Mesendoderm (in vitro differentiated cells): ENCODE measurements at places on chromosomes 13 and 19.

DNA sequence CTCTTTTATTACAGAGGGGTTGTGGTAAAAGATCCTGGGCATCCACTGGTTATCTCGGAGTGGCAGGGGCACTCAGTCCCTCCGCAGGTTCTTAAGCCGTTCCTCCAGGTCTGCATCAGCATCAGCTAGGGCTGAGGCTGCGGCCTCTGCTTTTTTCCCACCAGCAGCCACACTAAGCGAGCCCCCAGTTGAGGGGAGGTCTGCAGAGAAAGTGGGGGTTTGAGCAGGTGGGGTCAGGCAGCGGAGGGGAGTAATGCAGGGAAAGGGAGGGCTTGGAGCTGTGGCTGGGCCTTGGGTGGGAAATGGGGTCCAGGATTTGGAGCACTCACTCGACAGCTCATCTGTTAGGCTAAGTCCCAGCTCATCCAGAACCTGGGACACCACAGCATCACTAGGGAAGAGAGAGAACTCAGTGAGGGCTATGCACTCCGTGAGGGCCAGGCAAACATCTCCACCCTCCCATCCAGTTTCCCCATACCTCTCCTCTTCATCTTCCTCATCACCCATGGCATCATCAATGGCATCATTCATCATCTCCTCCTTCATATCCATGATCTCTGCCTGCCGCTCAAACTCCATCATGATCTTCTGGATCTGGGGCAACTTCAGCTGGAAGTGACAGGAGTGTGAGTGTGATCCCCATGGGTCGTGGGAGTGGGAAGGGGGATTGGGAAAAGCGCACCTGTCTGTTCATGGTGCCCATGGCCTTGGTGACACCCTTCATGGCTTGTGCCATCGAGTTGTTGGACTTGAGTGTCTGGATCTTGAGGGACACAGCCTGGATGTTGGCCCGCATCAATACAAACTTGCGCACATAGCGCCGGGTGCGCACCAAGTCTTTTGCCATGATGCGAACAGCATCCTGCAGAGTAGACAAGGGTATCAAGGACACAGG lies 3.1 kb downstream of the CHMP2A start:
- no peak for DNase-seq

GRCh38 chr19:30175987-30176386 lies 196.2 kb upstream of the ZNF536 start:
- no peak for DNase-seq

- no peak for DNase-seq
Observed at GRCh38 chr13:113658836-113659235, 838 bp upstream of the ATP4B start.

GRCh38 chr13:91375116-91375729 lies 23.2 kb upstream of the GPC5 start:
- DNase-seq: peak; percentile 37

DNA sequence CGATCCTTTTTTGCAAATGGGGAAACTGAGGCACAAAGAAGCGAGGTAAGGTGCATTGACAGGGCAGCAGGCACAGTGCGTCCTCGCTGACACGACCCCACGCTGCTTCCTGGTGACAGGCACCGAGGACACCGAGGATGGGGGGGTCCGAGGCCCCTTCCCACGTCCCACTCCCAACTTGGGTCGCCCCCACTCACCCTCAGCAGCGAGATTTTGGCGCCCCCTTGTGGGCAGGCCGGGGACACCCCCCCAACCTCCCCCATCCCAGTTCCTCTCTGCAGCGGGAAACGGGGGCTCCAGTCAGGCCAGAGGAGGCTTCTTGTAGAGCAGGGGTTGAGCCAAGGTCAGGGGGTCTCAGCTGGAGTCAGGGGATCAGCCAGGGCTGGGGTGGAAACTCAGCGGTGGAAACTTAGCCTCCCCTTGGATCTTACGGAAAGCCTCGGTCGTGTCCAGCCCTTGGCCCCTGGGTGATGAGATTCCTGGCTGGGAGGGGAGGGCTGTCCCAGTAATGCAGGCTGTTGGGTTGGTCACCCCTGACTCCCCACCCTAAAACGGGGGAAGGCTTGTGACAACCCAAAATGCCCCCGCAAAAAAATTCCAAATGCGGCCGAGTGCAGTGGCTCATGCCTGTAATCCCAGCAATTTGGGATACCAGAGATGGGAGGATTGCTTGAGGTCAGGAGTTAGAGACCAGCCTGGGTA lies 8.2 kb downstream of the SMIM24 start:
- no peak for DNase-seq

DNA sequence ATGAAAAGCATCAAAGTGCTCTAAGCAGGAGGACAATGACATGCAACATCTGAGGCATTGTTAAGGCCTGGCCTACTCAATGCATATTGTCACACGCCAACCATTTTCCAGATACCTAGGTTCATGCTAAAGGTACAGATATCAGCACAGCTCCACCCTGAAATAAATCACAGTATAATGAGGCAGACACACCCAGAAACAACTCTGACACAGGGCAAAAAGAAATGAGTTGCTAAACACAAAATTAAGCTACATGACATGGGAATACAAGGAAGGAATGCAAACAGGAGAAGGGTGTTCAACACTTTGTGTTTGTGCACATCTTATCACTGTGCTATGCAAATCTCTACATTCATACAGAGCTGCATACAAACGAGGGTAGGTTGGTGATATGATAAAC lies 86.5 kb downstream of the EPSTI1 start:
- no peak for DNase-seq

DNA sequence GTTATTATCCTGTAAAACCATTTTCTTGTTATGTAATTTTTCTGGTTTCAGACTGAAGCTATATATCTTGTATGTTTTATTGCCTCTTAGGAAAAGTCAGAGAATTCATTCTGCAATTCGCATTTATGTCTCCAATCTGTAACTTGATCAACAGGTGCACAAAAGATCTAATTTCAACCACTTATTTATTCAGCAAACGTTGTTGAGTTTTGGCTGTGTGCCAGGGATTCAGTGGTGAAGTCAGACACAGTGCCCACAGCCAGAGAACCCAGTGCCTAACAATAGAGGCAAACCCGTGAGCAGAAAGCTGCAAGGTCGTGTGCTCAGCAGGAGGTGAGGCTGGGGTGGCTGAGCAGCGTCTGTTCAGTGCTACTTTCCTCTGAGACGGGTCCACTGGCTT lies 119.5 kb upstream of the MCF2L start:
- no peak for DNase-seq

DNA sequence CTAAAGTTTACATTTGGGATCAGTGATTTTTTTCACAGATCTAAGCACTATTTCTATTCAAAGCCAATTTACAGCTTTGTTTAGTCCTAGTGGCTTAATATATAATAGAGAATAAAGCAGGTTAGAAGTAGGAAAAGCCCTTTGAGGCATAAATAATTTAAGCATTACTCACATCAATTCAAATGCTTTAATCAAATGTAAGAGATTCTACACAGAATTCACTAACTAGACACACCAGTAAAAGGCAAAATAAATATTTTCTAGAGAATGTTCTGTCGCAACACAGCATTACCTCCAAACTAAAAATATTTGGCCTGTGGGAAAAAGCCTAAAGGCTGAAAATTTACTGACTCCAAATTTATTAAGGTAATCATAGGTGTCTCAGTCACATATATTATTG lies 31.3 kb downstream of the KCTD12 start:
- DNase-seq: no peak

DNA sequence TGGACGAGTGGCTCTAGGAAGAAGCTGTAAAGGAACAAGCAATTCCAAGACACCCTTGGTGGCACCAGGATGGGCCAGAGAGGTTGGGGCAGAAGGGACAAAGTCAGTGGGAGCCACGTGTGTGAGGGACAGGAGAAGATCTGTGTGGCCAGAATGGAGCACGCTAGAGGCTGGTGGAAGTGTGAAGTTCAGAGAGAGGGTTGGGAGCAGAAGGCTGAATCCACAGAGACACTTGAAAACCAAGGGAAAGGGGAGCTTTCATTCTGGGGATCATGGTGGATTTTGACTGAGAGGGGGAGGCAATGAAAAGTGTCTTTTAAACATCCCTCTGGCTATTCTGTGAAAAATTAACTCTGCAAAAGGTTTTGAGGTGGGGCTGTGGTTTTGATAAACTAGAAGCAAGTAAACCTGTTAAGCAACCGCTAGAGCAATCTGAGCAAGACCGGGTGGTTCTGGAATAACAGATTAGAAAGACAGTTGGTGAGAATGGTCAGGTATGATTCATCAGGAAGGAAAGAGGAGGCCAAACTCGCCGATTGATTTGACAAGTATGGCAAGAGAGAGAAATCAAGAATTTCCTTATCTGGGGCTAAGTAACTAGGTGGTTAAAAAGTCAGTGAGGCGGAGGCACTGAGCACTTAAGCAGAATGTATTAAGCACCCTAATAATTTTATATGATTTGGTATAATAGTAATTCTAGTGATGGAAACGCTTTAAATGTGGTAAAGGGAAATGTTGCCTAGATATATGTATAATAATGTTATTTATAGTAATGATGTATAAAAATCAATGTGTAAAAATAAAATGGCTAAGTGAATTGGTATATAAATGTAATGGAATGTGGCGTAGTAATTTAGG lies 140.0 kb downstream of the MYO16 start:
- peak; percentile 25 for DNase-seq

- peak; percentile 81 for DNase-seq
Observed at GRCh38 chr13:73059460-73060250, 850 bp downstream of the KLF5 start.

DNA sequence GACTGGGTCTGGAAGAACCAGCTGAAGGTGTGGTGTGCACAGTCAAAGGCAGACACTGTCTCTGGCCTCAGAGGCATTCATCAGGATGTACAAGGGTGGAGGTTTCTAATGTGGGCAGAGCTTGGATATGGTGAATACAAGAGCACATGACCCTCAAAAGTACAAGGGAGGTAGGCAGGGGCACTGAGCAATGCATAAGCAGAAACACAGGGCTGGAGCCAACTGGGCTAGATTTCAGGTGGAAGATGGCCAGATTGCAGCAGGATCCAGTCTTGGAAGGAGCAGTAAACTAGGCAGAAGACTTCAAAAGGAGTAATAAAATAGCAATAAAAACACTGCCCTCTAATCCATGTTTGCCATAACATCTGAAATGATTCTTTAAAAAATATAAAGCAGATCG lies 417.1 kb downstream of the OLFM4 start:
- DNase-seq: no peak

- DNase-seq: peak; percentile 52
Observed at GRCh38 chr13:61608138-61608537, 192.5 kb upstream of the PCDH20 start.

DNA sequence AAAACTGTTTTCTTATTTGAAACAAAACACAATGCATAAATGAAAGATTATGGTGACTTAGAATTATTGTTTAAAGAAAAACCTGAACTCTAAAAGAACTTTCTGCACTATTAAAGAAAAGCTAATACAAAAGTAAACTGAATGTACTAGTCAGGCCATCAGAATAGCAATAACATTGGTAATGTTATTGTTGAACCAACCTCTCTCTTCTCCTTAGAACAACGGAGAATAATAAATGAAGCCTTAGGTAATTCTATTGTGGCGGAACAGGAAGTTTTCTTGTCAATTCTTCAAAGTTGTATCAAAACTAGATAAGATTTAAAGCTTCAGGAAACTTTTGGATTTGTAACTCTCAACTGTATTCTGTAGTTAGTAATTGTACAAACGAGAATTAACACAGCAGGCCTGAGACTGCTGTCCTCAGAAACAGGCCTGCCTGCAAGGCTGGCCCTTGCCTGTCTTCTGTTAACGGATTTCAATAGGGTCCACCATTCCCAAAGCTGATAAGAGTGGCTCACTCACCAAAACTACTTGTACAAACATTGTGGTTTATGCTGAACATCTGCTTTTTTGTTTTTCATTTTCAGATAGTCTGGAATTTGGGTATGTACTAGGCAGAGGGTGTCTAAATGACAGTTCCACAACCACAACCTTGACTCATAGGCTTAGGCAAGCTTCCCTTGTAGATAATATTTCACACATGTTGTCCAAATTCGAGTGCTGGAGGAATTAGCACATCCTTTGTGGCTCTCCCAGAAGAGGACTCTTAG lies 825.8 kb downstream of the GPC5 start:
- DNase-seq: no peak

GRCh38 chr19:3336680-3337523 lies 29.5 kb upstream of the NFIC start:
- DNase-seq: no peak

DNA sequence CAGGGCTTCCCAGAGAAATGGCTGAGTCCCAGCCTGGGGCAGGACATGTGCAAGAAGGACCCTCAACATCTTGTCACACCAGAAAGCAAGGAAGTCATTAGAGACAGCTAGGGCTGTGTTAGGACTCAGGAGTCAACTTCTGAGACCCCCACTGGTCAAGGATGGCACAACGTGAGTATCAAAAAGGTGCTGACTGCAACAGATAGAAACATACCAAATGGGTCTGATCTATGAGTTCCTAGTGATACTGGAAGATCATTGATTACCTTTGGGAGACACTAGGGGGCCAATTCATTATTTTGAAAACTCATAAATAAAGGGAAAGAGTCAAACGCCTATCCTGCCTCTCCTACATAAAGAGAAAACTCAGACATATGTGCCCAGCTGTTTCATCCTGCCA lies 73.5 kb upstream of the GJB6 start:
- DNase-seq: peak; percentile 17

GRCh38 chr19:16623576-16623975 lies 4.4 kb downstream of the MED26 start:
- DNase-seq: no peak

GRCh38 chr19:30666301-30666803 lies 294.2 kb downstream of the ZNF536 start:
- DNase-seq: peak; percentile 61

GRCh38 chr13:42649141-42649540 lies 75.2 kb downstream of the TNFSF11 start:
- no peak for DNase-seq

DNA sequence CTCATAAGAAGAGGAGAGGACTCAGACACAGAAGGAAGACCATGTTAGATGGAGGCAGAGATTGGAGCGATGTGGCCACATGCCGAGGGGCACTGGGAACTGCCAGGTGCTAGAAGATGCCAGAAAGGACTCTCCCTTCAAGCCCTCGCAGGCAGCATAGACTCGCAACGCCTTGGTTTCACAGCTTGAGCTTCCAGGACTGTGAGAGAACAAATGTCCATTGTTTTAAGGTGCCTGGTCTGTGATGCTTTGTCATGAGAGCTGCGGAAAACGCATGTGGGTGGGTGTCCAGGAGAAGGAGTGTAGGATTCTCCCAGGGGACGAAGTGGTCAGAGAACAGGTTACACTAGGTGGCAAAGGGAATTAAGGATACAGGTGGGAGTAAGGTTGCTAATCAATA lies 125.9 kb upstream of the USP29 start:
- no peak for DNase-seq

GRCh38 chr19:48325265-48325910 lies at the start of gene EMP3:
Gene EMP3 (plus strand): TSS chr19:48325552. CDS start chr19:48326845, 1,293 bp downstream.
- peak; percentile 93 for DNase-seq

DNA sequence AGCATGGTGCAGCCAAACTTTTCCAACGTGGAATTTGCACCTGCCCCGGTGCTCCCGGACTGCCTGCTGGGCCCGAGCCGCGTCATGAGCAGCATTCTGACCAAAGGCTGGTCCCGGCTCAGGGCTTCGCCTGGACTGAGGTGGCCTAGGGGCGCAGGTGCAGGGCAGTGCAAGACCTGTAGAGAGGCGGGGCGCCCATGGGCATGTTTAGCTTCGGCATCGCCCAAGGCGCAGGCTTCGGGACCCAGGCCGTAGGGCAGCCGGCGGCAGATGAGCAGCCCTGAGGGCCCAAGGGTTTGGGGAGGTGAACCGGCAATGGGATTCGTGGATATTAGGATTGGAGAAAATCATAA lies 23.8 kb downstream of the LRFN3 start:
- DNase-seq: no peak
